NCI-H748 treated with DMSO at 0.1 percent for 48 hours (cell line): ENCODE measurements at places on chromosomes 7 and 10.

- no peak for DNase-seq
These were observed 179.8 kb downstream of the CXCL12 start for GRCh38 chr10:44205067-44205466.

- peak; percentile 29 for DNase-seq
These were observed 5.5 kb upstream of the SLC25A13 start for GRCh38 chr7:96327429-96327828.

GRCh38 chr10:101114646-101115045, 16.5 kb upstream of the TLX1 start:
- no peak for DNase-seq

DNA sequence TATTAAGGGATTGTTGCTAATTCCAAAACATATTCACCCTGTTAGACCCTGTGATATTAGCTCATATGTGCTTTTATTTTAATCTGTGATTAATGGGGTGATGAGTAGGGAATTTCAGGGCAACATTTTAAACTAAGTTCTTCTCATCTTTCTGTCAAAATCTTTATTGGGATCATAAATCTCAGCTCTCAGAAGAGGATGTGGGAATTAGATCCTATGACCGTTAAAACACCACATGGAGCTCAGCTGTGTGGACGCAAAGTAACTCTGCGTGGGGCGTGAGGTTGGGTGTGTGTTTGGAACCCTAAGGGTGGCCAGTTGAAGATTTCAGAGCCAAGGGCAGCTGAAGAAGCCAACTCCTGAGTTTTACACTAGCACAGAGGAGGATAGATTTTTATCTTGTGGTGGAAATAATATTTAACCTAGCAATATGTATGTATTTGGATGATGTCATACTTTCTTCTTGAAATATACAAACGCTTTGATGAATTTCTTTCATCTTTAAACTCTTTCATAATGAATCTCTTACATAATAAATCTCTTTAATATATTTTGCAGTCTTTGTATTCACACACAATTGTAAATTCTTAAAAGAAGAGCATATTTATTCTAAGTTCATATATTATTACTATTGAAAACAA, 64.4 kb downstream of the EPDR1 start:
- DNase-seq = no peak

GRCh38 chr7:48786951-48787350, 137.4 kb upstream of the CDC14C start:
- peak; percentile 90 for DNase-seq

DNA sequence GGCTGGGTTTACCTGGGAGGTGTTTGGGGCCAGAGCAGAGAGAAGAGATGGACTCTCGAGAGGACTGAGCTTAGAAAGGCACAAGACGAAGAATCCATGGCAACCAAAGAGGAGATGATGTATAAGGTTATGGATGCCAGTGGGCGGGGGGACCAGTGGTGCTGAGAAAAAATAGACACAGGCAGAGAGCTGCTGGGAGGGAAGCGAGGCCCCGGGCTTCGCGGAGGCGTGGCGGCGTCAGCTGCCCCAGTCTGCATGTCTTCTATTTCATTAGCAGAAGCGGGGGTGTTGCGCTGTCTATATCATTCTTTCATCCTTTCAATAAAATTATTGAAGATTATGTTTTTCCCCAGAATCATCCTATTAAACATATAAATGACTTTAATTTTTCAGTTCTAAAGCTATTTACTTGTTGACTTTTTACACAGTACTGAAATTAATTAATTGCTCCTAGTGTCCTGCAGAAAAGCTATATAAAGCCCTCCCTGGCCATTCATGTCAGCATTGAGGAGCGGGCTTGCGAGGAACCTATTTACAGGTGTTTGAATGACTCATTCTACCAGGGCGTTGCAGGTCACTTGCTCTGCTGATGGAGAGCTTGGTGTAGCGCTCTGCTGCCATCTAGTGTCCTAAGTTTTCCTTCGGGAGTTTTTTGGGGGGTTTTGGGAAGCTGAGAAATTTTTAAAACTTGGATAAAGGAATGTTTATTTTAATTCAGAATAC, 42.9 kb upstream of the BHLHA15 start:
- peak; percentile 57 for DNase-seq

DNA sequence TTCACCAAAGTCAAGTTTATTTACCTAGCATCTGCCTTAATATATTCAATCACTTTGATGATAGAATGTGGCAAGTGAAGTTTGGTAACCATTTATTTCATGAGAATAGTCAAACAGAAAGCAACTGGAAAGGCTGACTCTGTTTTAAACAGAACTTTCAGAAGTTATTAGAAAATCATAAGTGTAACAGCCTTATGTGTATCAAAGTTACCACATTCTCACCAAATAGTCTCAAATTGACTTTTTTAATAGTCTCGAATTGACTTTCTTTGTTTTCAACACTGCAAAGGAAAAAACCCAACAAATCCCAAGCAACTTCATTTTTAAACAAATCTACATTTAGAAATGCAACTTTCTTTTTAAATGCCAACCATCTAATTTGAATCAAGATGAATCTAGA, 29.5 kb downstream of the NAMPT start:
- no peak for DNase-seq

DNA sequence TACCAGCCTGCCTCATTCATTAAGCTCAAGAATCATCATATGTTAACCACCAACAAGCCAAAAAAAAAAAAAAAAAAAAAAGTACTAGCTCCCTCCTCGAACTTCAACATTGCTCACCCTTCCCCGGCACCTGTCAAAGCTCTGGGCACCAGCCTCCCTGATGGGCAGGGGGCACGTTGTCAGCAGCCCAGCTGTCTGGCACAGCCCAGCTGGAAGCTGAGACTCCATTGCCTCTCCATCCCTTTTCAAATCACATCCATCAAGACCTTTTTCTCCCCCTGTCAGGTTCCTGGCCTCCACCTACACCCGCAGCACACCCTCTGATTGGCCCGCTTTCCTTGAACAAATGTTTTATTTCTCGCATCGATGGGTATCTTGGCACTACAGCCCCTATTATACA, 913.3 kb upstream of the AUTS2 start:
- no peak for DNase-seq

DNA sequence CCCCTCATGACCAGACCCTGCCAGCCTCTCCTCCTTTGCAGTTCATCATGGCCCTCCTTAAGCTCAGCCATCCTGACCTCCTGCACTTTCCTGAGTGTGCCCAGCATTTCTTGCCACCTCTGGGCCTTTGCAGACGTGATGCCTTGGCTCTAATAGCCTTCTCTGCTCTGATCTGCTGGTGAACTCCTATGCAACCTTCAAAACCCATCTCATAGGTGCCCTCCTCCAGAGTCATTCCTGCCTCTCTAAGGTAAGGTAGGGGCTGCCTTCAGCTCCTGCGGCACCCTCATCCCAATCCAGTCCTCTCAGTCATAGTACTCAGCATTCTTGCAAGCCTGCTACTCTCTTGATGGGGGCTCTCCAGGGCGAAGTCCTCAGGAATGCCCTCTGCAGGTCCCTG, 19.3 kb upstream of the ELN start:
- DNase-seq = no peak

- no peak for DNase-seq
These were observed 157.6 kb upstream of the ADARB2 start for GRCh38 chr10:1894912-1895311.

DNA sequence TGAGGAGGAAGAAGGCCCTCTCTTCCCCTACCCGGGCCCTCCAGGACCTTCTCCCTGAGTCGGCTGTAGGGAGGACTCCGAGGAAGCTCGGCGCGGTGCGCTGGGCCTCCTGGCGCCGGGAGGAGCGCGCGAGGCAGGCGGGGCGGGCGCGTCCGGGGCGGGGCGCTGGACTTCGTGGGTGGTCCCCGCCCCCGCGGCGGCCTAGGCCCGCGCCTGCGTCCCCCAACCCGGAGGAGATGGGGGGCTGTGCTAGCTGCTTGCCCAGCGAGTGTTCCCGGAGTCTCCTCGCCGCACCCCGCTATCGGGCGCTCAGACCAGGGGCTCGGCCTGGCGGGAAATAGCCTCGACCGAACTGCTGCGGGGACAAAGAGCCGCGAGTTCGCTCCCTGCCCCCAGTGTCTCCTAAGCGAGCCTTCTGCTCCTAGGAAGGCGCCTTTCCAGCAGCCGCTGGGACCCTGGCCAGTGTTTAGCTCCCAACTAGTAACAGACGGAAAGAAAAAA, 19.2 kb upstream of the SMO start:
- DNase-seq = no peak

GRCh38 chr7:158495216-158495615, 92.4 kb downstream of the PTPRN2 start:
- no peak for DNase-seq

DNA sequence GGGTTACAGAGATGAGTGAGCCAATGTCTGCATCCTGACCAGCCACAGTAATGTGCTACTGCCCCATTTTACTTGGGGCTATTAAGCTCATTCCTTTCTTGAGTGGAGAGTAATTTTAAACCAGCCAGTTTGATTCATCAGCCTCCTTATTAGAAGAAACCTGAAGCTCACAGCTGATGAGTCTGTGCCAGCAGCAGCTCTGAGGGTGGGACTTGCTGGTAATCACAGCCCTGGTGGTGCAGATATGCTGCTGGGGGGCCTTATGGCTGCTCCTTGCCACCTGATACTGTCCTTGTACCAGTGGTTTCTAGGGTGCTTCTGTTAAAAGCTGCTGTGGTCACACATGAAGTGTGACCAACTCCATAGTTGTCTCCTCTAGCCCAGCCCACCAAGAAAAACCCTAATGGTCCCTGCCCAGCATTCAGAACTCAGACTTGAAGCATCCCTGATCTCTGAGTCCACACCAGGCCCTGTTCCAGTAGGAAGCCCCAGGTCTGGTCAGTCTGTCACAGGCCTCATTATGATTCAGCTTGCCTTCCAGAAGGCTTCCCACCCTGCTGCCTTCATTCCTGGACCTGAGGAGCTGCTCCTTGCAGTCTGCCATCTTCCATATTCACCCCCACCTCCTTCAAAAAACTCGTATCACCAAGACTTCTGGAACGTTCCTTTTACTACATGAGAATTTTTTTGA, 28.9 kb upstream of the RBM20 start:
- DNase-seq = no peak

DNA sequence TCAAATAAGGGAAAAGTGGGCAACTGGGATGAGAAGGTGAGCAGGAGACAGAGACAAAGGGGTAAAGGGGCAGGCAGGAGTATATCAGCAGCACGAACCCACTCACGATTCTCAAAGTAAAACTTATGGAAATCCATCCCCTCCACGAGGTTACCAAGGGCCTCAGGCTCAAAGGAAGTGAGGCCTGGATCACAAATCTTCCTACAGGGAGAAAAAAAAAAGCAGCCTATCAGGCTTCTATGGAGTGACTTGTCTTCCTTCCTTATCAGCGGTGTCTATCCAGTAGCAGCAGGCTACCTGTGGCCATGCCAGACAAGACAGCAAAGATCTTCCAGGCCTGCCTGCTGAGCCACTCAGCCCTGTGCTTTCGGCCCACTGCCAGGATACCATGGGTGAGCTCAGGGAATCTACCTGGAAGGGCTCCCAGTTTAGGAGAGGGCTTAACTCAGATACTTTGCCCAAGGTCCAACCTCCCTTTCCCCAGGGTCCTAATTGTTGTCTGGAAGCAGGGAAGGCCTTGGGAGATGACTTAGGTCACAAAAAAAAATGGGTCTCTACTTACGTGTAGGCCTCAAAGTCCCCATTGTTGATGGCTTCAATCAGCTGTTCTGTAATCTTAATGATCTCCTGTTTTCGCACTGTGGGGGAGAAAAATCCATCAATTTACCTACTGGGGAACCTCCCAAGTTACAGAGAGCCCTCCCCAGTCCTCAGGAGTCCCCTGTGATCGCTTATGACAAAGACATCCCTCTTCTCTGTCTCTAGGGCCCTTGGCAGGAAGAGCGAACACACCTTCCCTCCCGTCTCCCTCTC, 5.7 kb upstream of the NDST2 start:
- no peak for DNase-seq

DNA sequence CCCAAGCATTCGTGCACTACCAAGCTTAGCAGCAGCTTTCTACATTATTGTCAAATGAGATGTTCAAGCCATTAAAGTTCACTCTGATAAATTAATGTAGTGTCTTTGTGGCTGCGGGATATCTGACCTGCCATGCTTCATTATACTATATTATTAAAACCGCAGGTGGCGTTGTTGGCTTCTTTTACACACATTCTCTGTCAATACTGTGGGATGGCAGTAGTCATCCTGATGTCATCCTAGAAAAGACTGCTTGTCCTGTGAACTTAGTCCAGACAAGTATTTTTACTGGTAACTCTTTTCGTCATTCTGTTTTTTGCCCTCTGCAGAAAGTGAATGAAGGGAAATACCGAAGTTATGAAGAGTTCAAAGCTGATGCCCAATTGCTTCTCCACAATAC, 103.9 kb downstream of the ZMYND11 start:
- peak; percentile 22 for DNase-seq

GRCh38 chr7:101857358-101857811, 40.0 kb downstream of the CUX1 start:
- DNase-seq = no peak

GRCh38 chr10:96236090-96236478, 35.3 kb downstream of the BLNK start:
- DNase-seq = no peak

DNA sequence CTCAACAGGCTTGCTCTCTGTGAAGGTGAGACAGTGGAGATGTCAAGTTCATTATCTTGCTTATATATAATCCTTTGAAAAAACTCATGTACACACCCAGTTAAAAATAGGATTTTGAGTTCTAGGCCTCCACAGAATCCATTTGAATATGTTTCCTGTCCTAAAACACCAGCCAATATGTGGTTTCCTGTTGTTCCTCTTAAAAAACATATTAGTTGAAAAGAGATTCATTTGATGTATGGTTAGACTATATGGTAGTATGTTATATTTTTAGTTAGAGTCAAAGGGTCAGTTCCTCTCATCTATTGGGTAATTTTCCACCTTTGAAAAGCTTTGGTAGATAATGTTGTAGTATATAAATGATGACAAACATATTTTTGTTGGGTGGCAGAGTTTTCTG, 16.0 kb downstream of the PPP1R9A start:
- no peak for DNase-seq

DNA sequence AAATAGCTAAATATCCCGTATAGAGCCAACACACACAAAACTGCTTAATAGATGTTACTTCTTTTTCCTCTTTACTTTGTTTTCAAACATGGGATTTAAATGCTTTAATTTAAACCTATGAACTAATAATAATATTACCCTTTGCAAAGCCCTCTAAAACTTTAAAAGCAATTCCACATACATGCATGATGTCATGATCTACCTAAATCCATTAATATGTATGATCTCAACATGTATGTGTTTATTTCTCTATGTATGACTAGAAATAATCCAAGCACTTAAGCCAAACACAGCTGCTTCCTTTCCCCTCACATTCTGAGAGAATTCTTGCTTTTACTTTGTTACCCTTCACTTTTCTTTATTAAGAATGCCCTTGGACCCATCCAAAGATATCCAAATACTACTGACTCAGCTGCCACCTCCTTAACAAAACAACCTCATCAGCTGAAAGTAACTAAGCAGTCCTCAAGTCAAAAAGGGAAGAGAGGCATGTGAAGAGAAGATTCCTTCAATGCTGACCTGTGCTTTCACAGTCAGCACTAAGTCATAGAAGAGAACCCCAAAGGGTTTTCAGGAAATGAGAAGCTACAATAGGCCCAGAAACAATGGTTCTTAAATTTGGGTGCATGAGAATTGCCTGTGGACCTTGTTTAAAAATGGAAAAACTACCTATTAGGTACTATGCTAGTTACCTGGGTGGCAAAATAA, 266.4 kb upstream of the LRGUK start:
- DNase-seq = no peak

- no peak for DNase-seq
These were observed 559.5 kb upstream of the C7orf33 start for GRCh38 chr7:148031019-148031418.

- DNase-seq = no peak
These were observed 208.7 kb upstream of the PRKCQ start for GRCh38 chr10:6788731-6789130.
